ENCODE measurements at places on chromosomes 12 and 14.

- no peak for DNase-seq
These were observed 617 bp downstream of the TTC8 start for GRCh38 chr14:88825078-88825458.

DNA sequence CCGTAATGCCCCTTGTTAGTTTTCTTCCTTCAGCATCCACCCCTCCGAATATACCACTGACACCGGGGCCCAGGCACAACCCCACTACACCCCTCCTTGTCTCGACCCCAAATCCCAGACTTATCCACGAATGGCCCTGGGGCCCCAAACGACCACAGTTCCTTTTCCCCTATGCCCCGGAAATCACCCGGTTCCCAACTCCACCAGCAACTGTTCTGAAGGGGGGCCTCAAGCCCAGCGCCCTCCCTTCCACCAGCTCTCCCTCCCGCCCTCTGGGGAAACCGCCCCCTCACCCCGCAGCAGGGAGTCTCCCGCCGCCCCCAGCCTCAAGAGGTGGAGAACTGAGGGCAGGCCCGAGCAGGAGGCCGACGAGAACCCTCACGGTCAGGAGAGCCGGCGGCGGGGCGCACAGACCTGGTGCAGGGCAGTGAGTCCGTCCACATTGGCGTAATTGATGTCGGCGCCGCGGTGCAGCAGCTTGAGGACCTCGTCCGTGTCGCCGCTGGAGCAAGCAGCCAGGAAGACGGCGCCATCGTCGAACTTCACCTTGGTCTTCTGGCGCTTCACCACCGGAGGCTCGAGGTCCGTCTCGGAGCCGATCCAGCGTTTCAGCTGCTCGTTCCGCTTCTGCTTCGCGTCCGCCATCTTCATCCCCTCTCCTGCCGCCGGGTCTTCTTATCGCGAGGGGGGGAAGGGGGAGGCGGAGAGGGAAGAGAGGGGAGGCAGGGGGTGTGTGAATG is 446 bp downstream of the PPP1R12A start:
- DNase-seq, result peak; percentile 56

- DNase-seq, result no peak
These were observed 10.6 kb upstream of the MAP4K5 start for GRCh38 chr14:50542941-50543418.

- no peak for DNase-seq
These were observed 87.9 kb downstream of the PLEKHA5 start for GRCh38 chr12:19217446-19217845.

DNA sequence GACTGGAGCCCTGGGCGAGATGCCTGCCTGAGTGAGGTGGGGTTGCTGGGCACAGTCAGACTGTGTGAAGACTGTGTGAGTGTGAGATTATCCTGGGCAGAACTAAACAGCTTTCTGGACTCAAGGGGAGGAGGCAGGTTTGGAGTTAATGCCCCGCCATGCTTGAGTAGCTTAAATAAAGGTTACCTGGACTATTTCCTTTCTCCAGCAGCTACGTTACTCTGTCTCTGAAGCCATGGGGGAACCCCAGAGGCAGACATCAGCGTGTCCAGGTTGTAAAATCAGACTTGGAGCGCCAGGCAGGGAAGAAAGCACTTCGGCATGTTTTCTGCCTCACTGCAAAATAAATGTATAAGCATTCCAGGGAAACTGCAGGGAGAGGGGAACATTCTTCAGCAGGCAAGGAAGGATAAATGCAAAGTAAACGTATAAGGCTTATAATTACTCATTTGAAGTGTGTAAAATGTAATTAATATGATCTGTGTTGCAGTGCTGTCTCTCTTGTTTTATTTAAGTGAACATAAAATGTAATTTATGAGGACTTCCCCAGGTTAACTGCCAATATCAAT is 129.7 kb downstream of the CHST11 start:
- DNase-seq, result no peak

GRCh38 chr12:98244136-98244535 is 271.3 kb upstream of the TMPO start:
- no peak for DNase-seq

- DNase-seq, result no peak
These were observed 315.1 kb upstream of the PRKD1 start for GRCh38 chr14:30242744-30243143.

DNA sequence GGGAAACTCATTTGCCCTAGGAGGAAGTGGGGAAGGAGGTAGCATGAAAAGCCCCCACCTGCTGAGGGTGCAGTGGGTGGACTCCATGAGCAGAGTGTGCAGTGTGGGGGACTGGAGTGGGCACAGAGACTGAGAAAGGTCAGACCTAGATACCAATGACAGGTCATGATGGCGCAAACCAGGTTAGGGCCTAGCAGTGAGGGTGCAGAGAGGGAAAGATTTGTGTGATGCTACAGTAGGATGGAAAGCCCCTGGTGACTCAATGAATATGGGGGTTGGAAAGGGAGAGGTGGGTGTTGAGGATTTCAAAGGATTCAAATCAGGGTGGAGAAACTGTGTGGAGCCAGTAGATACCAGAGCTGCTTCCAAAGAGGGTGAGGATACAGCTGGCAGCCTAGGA is 319.2 kb downstream of the DPF3 start:
- DNase-seq, result no peak

GRCh38 chr14:71324767-71325272 is 417.6 kb downstream of the PCNX1 start:
- no peak for DNase-seq

- DNase-seq, result no peak
These were observed 194.0 kb downstream of the DPF3 start for GRCh38 chr14:72699852-72700257.

GRCh38 chr14:54739514-54739913 is 163.1 kb downstream of the GCH1 start:
- no peak for DNase-seq

DNA sequence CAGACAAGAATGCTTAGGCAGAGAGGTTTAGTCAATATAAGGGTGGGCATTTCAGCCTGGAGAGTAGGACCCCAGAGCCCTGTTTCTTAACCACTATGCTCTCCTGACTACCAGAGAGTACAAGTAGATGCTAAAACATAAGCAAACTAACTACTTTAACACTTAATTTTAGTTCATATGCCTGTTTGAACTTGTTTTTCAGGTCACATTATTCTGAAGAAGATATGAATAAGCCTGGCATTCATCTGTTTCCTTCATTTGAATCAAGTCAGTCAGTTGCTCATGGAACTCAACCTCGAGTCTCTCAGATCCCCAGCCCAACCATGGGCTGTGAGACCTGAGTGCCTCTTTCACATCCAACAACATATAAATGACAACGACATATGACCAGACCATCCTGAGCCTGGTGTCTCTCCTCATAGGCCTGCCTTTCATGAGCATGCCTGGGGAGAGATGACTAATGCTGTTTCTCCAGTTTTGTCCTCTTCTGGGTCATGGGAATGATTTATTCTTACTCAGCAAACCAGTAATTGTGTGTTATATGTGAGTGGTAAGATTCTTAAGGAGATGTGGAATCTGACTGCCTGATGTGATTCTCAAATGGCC is 251.1 kb upstream of the BTG1 start:
- DNase-seq, result no peak

DNA sequence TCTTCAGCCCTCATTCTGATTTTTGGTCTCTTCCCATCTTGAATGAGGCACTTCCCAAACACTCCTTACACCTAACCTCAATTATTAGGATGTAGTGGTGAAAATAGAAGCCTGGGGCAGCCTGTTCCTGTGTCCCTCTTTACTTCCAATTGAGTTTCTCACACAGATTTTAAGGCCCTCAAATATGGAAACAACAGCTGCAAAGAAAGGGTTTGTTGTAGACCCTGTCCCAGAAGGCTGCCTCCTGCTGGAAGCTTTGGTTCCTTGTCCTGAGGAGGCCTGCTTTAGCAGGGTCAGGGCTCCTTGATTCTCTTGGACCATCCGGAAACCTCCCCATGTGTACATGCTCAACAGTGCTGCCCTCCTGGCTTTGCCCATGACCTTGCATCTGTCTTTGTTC is 101.3 kb downstream of the TGFB3 start:
- DNase-seq, result no peak

GRCh38 chr12:20004952-20005351 is 363.4 kb upstream of the PDE3A start:
- DNase-seq, result no peak

- no peak for DNase-seq
These were observed 32.6 kb downstream of the PAPLN start for GRCh38 chr14:73269729-73270531.

DNA sequence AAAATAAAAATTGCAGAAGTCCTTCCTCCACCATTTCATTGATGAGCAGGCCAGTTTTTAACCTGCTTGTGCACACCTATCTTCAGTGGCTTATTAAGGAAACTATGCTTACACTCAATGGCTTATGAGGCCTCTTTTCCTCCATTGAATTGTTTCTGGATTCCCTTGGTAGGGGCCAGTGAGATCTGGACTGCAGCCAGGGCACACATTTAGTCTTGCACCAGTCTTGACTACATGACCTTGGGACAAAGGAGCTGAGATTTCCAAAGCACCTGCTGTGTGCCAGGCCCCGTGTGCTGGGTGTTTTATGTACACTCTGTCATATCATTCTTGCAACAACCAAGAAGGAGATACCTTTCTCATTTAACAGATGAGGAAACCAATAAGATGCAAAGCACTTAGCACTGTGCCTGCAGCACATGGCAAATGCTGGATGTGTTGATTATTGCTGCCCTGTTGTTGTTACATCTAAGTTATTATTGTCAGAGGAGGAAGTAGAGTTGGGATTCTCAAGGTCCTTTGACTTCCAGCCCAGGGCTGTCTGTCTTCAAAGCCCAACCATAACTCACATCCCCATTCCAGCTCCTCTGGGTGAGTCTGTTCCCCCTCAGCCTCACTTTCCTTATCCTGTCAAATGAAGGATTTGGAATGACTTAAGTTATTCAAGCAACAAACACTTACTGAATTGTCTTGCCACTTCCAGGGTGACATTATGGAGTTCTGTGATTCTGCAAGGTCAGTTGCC is 31.6 kb upstream of the RIN3 start:
- DNase-seq, result no peak

DNA sequence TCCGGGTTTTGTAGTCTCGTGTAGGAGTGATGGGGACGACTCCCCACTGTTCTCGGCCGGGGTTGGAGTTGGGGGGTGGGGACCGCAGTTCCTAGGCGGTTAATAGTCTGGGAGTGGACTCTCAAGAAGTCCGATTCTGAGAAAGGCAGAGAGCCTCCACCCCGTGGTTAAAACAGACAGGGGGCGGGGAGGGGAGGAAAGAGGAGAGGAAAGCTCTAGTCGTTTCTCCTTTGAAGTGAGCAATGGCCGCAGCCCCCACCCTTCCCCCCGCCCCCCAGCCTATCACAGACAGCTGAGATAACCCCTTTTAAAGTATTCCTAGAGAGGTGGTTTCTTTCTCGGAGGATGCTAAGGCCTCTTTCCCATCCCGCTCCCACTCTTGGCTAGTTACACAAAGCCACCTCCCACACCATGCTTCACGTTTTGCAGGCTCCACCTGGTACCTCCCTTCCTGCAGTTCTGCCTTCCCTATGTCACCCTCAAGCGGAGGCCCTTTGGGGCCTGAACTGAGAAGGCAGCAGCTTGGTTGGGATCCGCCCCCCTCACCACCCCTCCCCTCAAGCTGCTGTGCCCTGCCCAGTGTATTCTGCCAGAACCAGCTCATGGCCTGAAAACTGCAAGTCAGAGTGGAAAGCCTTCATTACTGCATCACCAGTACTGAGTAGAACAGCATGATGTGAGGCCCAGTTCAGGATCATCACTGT is 853 bp downstream of the USP5 start:
- peak; percentile 54 for DNase-seq

DNA sequence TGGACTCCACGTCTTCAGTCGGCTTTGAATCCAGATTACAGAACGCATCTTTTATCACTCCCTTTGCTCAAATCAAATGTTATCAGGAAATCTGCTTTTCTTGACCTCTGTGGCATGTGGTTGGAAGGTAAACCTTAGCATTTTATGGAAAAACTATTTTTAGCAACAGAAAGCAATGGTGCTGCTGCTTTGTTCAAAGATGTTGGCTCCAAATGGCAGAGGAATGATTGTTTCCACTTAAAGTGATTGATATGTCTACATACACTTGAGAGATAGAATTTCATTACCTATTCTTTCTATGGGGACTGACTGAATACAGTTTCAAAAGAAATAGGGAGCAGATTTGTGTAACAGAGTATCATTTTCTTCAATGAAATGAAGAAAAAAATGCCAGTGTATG is 761.2 kb downstream of the NOVA1 start:
- DNase-seq, result no peak

- DNase-seq, result no peak
These were observed 280.1 kb downstream of the VRK1 start for GRCh38 chr14:97077253-97077653.

DNA sequence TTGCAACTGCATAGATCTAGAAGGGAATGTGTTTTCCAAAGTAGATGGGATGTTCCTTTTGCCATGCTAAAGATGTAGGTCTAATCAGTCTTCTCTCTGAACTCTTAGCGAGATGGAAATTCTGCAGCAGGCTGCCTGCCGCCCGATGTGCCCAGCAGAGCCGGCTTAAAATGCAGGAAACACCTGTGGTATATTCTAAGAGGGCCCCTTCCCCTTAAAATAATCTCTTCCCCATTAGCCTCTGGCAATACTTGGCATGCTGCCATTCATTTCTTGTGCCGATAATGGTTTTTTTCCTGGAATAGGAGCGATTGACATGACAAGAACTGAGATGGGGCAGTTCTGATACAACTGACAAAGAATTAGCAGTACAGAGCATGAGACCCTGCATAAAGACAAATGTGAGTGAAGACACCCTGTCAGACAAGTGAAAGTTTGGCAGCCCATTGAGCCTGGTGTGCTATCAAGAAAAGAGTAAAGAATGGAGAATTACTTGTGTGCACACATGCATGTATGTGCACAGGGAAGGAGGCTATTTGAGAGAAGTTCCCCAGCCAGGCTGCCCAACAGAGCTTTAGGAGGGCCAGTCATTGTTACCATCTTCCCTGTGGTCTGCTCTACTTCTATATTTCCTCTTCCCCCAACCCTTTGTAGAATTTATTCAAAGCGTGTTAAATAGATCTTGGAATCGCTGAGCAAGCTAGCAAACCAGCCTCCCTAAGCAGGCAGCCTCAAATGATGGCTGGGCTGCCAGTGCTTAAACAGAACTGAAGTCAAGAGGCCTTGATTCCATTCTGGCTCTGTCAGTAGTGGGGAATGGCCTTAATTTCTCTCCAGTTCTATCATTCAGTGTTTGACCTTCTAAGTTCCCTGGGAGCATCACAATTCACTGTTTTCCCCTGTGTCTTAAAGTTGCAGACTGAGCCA is 29.6 kb upstream of the NTF3 start:
- DNase-seq, result no peak

Data from activated CD4-positive, CD25-positive, alpha-beta regulatory T cell treated with anti-CD3 and anti-CD28 coated beads, Interleukin-2, amount 50 U/mL, for 72 hours (primary cell).